Fibroblast of the aortic adventitia (primary cell): ENCODE measurements at places on chromosomes 7 and 10.

DNA sequence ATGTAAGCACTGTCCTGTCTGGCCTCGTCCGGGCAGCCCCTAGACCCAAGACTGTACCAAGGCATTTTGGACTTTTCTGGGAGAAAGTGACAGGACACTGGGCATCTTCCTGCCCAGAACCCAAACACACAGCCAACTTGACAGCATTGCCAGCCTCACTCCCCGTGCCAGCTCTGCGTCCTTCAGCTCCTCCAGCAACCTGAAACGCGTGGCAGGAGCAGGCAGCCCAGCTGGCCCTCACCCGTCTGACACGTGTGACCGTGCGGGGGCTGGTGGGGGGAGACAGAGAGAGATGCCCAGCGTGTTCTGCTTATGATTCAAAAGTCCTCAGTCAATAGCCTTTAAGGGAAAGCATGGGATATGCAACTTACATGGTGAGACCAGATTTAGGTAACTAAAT, 50.3 kb upstream of the SLC29A3 start:
- no peak for DNase-seq

GRCh38 chr10:1406132-1406966, 331.0 kb downstream of the ADARB2 start:
- DNase-seq = no peak

GRCh38 chr7:16754856-16755317, 1.3 kb downstream of the TSPAN13 start:
- no peak for DNase-seq

GRCh38 chr7:55524558-55525310, 47.6 kb downstream of the VOPP1 start:
- no peak for DNase-seq

DNA sequence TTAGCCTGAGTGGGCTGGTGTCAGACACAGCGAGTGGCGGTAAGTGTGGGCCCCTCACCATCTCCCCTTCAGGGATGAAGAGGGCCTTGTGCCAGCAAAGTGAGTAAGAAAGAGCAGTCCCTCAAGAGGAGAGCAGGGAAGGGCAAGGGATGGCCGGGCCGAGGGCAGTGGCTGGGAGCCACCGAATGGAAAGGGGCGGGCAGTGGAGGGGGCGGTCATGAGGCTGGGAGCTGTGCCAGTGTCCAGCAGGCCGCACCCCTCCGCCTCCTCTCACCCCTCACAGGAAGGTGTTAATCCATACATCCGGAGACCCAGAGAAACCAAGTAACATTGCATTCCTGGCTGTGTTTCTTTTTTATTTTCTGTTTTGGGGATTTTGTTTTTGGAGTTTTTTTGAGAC, 28.6 kb upstream of the RASGEF1A start:
- no peak for DNase-seq

- DNase-seq = peak; percentile 8
Observed at GRCh38 chr10:106078895-106079576, 1085.5 kb downstream of the SORCS1 start.

GRCh38 chr7:11970132-11970531, 138.1 kb upstream of the THSD7A start:
- no peak for DNase-seq

GRCh38 chr7:99514050-99514449, 9.6 kb downstream of the ZKSCAN5 start:
- DNase-seq = peak; percentile 58

- peak; percentile 69 for DNase-seq
Observed at GRCh38 chr10:6014241-6014761, 37.0 kb upstream of the IL15RA start.

DNA sequence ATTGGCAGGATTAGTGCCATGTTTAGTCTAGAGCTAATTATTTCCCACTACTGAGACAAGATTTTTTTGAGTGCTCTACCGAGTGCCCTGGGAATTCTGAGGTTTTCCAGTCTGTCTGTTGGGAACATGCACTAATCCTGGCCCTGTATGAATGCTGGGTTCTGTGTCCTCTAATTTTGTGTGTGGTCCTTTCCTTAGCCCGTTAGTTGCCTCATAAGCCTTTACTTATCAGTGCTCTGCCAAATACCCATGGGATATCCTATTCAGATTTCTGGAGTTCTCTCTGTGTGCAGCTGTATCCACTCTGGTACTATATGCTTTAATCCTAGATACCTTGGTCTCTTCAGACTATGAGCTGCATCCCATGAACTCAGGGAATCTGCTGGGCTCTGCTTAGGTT, 13.1 kb downstream of the CSGALNACT2 start:
- DNase-seq = peak; percentile 46

DNA sequence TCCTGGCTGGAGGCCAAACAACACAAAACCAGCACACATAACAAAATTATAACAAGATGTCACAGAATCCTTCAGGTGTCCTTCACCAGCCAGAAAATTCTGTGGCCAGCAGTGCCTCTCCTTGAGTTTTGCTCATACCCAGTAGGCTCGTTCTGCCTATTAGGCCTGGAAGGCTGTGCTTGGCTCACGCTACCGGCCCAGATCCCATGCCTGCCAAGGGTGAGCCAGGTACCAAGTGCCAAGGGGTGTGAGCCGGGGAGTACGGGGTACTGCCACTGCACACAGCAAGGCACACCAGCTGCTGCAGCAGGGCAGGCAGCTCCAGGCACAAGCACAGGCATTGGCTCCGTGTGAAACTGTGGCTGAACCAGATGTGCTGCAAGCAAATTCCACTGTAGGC, 1562.0 kb downstream of the REEP3 start:
- DNase-seq = no peak

DNA sequence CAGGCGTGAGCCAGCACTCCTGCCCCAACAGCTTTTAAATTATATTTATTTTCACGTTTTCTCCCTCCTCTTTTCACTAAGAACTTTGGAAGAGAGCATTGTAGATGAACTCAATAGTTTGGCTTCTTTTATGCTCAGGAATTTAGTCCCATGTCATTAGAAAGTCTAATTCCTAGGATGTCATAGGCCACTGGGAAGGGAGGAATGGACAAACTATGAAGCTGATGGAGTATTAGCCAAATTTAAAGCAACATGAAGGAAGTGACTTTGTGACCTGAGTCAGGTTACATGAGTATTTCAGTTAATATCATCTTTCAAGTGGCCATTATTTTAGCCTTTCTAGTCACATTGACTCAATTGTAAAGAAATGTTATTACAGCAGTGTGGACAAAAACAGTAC, 18.0 kb upstream of the OPN4 start:
- DNase-seq = no peak
